ENCODE measurements at places on chromosomes 6 and 20. TPM values are rescaled to one million over a fixed set of nuclear protein-coding genes. Genes with fewer than 3 reads are reported as not detected.
A peak's percentile ranks its signal among the peaks of the same experiment; 100 is the strongest.

DNA sequence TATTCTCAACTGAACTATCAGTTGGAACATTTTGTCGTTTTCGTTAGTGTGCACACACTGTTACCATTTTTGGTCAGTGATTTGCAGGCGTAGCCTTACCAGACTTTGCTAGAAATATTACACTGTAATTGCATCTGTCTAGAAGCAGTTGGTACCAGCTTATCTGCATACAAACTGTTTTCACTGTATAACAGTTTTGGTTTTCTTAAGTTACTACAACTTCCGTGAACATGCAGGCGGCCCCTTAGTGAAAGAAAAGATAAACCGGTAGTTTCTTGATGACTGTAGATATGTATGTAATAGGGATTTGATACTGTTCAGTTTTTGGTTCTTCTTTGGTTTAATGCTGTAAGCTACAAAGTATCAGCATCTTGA is 1.3 kb downstream of the DSTN start:
- peak; percentile 47 for DNase-seq

GRCh38 chr6:128494440-128494839 is 26.0 kb downstream of the PTPRK start:
- DNase-seq: no peak

DNA sequence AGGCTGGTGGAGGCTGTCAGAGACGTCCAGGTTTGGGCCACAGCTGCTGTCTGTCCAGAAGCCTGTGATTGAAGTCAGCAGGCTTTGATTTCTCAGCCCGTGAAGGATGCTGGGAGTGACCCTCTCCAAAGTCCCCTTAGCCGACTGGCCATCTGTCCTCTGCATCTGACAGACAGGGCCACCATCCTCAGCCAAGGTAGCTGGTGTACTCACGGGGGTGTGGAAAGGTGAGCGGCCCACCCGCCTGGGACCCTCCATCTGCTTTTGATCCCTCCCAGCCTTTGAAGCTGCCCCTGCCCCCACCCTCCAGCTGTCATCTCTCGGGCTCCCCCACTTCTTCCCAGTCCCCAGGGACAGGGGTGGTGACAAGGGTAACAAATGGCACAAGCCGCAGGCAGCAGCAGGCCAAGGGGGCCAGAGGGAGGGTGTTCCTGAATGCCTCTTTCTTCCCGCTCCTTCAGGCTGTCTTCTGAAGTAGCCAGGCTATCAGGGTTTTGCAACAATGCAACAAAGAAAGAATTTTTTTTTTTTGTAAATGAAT is 84.4 kb downstream of the EYA2 start:
- DNase-seq: no peak

DNA sequence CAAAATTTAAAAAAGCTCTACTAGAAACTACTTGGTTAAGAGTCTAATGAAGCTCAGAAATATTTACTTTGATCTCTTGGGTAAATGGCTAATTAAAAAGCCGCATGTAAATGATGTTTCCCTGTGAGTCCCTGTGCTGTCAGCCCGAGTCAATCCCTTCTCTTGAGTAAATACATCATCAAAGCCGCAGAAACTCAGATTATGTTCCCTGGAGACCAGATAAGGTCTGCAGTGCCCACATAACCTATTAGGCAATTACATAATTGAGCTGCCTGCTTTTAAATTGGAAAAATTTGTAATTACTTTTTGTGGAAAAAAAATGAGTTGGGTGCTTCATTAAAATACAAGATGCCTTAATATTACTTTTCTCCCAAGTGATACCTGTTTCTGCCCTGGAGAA is 83.1 kb downstream of the KIZ start:
- no peak for DNase-seq

GRCh38 chr6:138261116-138261780 is 43.0 kb upstream of the PBOV1 start:
- DNase-seq: no peak

- no peak for DNase-seq
Measured at GRCh38 chr6:107230024-107230423, 114.7 kb upstream of the BEND3 start.

DNA sequence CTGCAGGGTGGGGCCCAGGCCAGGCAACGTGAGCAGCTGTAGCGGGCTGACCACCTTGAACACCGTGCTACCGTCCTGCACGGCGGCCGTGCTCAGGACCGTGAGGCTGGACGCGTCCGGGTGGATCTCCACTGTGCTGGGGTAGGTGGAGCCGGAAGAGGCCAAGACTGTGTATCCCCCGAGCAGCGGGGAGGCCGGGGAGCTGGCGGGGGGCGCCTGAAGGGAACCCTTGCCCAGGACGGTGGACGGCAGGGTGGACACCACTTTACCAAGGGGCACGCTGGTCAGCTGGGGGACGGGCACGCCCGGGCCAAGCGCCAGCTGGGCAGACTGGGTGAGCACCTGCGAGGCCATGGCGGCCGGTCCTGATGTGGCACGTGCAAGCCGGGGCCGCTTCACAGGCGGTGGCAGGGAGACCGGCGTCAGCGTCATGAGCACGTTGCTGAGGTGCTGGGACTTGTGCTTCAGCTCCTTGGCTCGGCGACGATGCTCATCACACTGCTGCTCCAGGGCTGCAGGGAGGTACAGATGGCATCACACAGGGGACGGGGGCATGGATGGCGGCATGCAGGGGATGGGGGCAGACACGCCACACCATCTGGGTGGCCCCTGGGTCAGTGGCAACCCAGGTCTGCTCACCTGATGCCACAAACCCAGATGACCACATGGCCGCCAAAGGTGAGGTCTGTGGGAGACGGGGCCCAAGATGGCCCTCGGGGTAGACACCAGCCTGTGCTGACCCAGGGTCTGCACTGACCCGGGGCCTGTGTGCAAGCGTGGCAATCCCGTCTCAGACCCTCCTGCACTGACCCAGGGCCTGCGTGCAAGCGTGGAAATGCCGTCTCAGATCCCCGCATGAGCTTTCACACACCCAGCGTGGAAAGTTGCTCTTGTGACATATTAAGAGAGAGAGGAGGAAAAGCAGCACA is 16.4 kb upstream of the HELZ2 start:
- no peak for DNase-seq

GRCh38 chr6:98995116-98995515 is 47.4 kb upstream of the FBXL4 start:
- no peak for DNase-seq

- DNase-seq: no peak
Measured at GRCh38 chr6:97203343-97203742, 79.7 kb downstream of the MMS22L start.

DNA sequence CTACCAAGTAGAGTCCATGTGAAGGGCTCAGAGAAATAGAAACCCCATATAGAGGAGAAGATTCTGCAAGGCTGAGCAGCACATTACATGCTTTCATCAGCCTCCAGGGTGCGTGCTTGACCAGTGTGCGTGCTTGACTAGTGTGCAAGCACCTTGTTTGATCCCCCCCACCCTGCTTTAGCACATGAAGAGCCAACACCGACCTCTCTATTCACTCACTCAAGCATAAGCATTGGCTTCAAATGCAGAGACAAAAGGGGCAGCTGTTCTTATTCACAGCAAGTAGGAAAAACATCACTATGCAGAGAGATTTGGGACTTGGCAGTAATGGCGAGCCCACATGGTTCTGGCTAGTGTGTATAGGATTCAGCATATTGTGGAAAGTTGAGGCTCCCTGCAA is 278.7 kb upstream of the RNF217 start:
- DNase-seq: no peak

DNA sequence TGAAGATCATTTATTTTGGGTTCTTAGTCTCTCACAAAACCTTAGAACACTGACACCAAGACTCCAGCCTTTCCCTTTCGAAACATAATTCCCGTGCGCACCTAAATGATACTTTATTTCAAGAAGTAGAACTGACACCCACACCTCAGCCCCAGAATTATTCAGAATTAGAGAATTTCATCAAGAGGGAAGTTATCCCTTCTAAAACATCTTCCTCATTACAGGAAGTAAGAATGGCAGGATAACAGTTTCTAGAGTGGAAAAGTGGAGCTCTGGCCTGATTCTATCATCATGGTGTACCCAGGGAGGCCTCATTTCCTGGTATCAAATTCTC is 1.4 kb upstream of the SRXN1 start:
- DNase-seq: no peak

DNA sequence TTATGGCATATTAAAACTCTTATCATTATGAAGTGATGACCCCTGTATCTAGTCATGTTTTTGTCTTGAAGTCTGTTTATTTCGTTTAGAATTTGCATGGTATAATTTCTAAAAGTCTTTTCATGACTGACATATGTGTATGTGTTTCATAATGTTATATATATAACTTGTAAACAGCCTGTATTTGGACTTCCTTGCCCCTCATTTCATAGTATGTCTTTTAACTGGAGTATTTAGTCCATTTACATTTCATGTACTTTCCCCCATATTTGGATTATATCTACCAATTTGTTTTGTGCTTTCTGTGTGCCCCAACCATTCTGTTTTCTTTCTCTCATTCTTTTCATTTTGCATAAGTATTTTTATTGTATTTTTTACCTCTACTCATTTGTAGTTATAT is 59.0 kb downstream of the SYCP2L start:
- no peak for DNase-seq

GRCh38 chr6:164273491-164273890 is 859.0 kb downstream of the QKI start:
- DNase-seq: no peak

GRCh38 chr6:116476002-116476678 is 15.0 kb downstream of the CALHM6 start:
- DNase-seq: no peak

- peak; percentile 4 for DNase-seq
Measured at GRCh38 chr6:97097068-97098047, 172.8 kb downstream of the KLHL32 start.

DNA sequence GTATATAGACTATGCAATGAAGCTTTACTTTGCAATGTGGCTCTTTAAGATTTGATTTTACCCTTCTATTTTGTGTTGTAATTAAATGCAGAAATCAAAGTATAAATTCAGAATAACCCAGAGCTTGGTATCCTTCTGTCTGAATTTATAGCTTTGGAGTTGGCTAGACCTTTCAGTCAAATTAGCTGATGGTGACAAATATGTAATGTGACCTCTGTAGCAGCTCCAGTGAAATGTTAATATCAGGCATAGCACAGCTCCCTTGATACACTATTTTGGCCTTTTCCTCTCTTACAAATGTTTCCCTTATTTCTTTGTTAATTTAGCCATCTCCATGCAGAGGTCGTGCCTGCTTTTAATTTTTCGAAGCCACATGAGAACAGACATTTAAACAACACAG is 11.1 kb downstream of the CBFA2T2 start:
- no peak for DNase-seq

SEC63 gene
- 49.5 TPM for total RNA-seq

C6orf58 gene
- not detected for total RNA-seq

FOXS1 gene
- total RNA-seq: not detected

VEGFA gene
- 163 TPM for total RNA-seq

NTSR1 gene
- 8.0 TPM for total RNA-seq

CAP2 gene
- total RNA-seq: 6.5 TPM

All from fibroblast of the aortic adventitia (primary cell).